ENCODE measurements at places on chromosomes 16 and 17. TPM values are rescaled to one million over a fixed set of nuclear protein-coding genes. Genes with fewer than 3 reads are reported as not detected.

DNA sequence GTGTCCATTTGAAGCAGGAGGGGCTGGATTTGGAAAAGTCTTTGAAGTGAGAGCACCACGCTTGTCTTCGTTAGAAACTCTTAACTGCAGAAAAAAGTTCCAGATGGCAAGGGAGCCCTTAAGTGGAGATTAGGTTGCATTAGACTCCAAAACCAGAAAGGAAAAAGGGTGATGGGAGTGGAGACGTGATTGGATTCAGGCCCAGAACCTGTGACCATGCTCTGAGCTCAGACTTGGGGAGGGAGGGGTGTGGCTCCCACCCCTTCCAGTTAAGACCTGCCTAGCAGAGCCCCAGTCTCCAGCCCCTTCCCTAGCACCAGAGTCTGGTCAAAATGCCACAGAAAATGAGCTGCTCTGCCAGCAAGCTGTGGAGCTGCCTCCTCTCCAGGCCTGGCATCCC, 6.4 kb upstream of the LGALS9 start:
- H3K27me3 ChIP-seq: no peaks in the 10 kb centered on the region
- no peaks in the 10 kb centered on the region for H3K4me1 ChIP-seq
- no peak for DNase-seq
- no peak overlapping the region for H3K4me3 ChIP-seq
- H3K36me3 ChIP-seq: peaks cover 77% of the 10 kb centered on the region

DNA sequence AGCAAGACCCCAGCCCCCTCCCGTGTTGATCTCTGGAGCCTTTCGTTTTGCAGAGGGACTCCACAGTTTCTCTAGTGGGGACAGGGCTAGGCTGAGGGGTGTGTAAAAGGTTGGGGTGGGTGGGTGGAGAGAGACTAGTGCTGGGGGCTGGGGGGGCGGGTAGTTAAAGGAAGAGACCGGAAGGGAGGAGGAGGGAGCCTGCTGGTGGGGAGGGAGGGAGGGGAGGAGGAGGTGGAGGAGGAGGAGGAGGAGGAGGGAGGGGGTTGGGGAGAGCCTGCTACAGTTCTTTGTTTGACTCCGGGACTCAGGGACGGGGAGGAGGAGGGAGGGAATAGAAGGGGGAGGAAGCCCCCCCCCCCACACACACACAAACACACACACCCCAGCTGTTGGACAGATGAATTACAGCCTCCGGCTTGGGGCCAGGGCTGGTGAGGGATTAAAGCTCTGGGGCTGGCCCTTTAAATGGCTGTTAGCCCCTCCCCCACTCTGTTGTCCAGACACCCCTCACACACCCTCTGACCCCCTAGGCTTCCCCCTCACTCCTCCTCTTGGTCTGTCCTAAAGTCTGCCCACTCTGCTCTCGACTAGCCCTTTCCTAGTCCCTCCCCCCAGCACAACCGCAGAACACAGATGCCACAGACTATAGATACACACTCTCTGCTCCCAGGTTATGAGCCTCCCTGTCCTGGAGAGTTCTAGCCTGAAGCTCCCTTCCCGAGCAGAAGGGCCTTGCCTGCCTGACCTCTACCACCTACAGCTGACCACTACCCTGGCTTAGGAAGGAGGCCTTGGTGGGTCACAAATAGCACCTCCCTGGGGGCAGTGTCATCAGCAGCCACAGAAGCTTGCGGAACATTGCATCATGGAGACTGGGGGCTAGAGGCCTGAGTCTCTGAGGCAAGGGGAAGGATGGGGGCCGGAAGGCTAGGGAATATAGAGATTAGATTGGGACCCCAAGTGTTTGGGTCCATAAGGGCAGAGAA, 4.4 kb downstream of the KDM6B start:
- peak; percentile 87 for DNase-seq
- H3K36me3 ChIP-seq: peaks cover 13% of the 10 kb centered on the region
- H3K4me3 ChIP-seq: peak overlapping the region; percentile 76

CTRB2 gene
- not detected for total RNA-seq

DNA sequence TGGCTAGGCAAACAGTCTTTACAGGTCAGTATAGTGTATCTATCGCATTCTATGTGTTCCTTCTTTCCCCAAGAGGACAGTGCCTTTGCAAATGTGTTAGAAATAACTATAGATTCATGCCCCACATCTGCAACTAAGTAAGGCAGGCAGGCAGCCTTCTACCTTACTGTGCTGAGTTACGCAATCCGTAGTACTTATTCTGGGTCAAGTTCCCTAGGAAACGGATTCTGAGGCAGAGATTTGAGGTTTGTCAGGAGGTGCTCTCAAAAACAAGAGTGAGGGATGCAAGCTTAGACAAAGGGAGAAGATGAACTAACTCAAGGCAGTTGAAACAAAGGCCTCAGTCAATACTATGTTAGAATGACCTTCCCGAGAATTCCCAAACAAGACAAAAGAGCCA, 12.7 kb upstream of the ANKFY1 start:
- no peak overlapping the region for H3K27ac ChIP-seq
- no peaks in the 10 kb centered on the region for H3K27me3 ChIP-seq
- H3K4me3 ChIP-seq: no peak overlapping the region

ACSM2A gene
- not detected for total RNA-seq

DNA sequence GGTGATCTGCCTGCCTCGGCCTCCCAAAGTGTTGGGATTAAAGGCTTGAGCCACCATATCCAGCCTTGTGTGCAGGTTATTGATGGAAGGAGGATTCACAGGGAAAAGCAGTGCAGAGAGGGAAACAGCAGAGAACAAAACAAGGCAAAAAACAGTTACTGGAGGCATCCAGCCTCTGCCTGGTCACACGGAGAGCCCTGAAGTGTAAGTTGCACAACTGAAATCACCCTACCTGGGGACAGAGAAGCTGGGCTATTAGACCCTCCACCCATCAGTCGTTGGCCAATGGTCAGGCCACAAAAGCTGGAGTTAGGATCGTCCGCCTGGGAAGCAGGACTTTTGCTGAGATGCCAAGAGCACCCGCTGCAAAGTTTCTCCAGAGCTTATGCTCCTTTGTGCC, 57.9 kb upstream of the BCO1 start:
- H3K27ac ChIP-seq: peak overlapping the region; percentile 5
- H3K4me3 ChIP-seq: no peak overlapping the region
- H3K27me3 ChIP-seq: no peaks in the 10 kb centered on the region

DNA sequence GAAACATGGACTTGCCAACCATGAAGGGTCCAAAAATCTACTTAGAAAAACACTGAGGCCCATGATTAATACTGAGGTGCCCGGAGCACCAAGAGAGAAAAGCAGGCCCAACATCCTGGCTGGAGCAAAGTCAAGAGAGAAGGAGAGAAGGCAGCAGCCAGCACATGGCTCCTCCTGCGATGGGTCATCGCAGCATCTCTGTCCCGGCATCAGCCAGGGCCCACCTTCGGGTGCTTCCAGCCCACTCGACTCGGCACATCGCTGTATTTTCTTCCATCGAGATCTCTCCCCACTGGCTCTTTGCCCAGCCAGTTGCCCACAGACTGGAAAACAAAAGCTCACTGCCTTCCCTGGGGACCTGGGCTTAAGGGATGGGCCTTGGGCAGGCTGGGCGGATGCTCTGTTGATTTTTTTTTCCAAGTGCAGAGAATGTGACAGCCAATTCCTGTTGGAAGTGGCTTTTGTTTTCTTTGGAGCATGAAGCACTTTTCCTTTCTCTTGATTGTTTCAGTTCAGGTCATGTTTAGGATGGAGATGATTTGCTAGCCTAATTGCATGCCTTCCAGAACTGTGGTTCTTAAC, 58.1 kb downstream of the CYB5B start:
- peak; percentile 70 for DNase-seq
- H3K36me3 ChIP-seq: no peaks in the 10 kb centered on the region
- H3K27me3 ChIP-seq: no peaks in the 10 kb centered on the region
- peaks cover 14% of the 10 kb centered on the region for H3K4me1 ChIP-seq
- peak overlapping the region; percentile 71 for H3K27ac ChIP-seq

- no peaks in the 10 kb centered on the region for H3K27me3 ChIP-seq
- DNase-seq: peak; percentile 46
- H3K27ac ChIP-seq: peak overlapping the region; percentile 50
These were observed 6.1 kb upstream of the SERPINF2 start for GRCh38 chr17:1736348-1737281.

RARA gene
- total RNA-seq: 26.8 TPM

MARVELD3 gene
- 2.4 TPM for total RNA-seq

DNA sequence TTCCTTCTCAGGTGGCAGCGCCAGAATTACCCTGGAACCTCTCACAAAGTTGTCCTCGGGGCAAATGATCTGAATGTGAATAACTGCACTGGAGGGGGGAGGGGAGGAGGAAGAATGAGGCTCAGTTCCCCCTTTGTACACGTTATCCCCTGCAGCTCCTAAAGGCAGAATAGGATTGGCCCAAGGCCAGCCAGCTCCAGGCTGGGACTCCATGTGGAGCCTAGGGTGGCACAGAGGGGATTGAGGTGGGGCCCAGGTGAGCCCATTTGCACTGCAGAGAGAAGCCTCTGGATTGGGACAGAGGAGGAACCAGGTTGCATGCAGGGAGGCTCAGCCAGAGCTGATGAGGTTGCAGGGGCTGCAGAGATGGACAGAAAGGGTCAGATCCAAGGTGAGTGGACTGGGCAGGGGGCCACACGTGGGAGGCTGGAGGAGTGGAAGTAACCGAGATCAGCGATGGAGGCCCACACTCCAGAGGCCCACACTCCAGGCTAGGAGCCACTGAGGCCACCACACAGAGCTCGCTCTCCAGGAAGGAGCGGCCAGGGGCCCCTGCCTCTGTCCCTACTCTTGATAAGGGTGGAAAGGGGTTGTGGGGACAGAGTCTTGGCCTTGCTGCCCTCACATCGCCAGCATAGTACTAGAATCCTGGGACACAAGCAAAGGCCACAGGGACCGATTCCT, 78.6 kb downstream of the RBFOX3 start:
- no peaks in the 10 kb centered on the region for H3K27me3 ChIP-seq
- no peaks in the 10 kb centered on the region for H3K4me1 ChIP-seq
- DNase-seq: no peak
- no peak overlapping the region for H3K4me3 ChIP-seq
- H3K27ac ChIP-seq: no peak overlapping the region
- no peaks in the 10 kb centered on the region for H3K36me3 ChIP-seq

ACSM3 gene
- 5.8 TPM for total RNA-seq

GRCh38 chr17:50677851-50678375, 29.8 kb downstream of the ANKRD40 start:
- no peak for DNase-seq
- peaks cover 40% of the 10 kb centered on the region for H3K4me1 ChIP-seq
- no peaks in the 10 kb centered on the region for H3K27me3 ChIP-seq
- no peak overlapping the region for H3K4me3 ChIP-seq
- H3K36me3 ChIP-seq: peaks cover 37% of the 10 kb centered on the region
- no peak overlapping the region for H3K27ac ChIP-seq

- peaks cover 5% of the 10 kb centered on the region for H3K4me1 ChIP-seq
- H3K27me3 ChIP-seq: no peaks in the 10 kb centered on the region
- H3K27ac ChIP-seq: no peak overlapping the region
- H3K36me3 ChIP-seq: peaks cover 21% of the 10 kb centered on the region
- no peak overlapping the region for H3K4me3 ChIP-seq
These were observed 93.9 kb upstream of the FA2H start for GRCh38 chr16:74868501-74868900.

PMFBP1 gene
- total RNA-seq: not detected

DNA sequence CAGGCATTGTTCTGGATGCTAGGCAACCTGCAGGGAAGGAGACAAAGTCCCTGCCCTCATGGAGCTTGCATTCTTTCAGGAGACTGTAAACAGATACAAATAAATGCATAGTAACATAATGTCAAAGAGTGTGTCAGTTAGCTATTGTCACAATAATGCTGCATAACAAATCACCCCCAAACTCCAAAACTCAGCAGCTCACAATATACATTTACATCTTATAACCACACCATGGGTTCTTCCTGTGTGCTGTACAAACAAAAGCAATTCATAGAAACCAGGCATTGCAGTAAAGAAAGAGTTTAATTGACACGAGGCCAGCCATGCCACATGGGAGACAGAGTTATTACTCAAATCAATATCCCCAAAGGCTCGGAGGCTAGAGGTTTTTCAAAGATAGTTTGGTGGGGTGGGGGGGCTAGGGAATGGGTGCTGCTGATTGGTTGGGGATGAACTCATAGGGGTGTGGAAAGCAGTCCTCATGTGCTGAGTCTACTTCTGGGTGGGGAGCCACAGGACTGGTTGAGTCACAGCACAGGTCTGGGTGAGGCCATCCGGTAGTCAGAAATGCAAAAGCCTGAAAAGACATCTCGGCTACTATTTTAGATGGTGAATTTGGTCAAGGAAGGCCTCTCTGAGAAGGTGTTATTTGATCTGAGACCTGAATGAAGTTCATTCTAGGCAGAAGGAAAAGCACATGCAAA, 79.0 kb downstream of the GPRC5B start:
- no peak overlapping the region for H3K4me3 ChIP-seq
- H3K27me3 ChIP-seq: no peaks in the 10 kb centered on the region
- no peaks in the 10 kb centered on the region for H3K36me3 ChIP-seq

NUP88 gene
- 185 TPM for total RNA-seq
